T-helper 9 cell (primary cell): ENCODE measurements at places on chromosomes 2 and 18.

DNA sequence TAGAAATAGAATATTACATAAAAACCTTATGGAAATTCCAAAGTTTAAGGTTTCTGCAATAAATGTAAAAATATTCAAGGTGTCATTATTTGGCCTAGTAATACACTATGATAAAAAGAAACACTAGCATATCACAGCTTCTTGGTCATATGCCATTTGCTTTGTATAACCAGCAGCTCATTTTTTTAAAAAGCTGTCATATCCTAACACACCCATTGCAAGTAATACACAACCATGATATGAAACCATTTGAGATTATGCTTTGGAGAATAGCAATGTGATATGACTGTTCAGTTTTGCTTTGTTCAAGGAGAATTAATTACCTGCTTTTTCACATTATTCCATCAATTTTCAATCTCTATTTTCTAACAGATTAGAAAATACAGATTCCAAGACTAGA lies 149.0 kb downstream of the IKZF2 start:
- no peak for DNase-seq

- DNase-seq: no peak
Observed at GRCh38 chr18:73458186-73458964, 590.6 kb upstream of the NETO1 start.

GRCh38 chr18:30957066-30957465 lies 85.5 kb downstream of the DSC3 start:
- DNase-seq: no peak

DNA sequence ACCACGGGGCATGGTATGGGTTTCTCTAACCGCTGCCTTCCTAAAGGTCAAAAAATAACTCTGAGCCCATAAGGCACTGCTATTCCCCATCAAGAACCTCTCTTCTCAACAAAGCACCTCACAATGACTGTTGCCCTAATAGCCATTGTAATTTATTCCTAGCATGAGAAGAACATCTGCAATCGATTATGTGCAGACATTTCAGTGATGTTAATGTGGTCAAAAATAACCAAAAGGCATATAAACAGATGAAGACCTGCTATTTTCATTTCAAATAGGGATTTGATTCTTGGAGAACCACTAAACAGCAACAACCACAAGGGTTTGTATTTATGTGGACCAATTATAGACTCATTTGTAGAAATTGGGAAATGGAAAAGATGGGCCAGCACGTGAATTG lies 356.6 kb downstream of the FBXO15 start:
- no peak for DNase-seq

- DNase-seq: no peak
Observed at GRCh38 chr2:98445177-98445682, 572 bp downstream of the INPP4A start.

DNA sequence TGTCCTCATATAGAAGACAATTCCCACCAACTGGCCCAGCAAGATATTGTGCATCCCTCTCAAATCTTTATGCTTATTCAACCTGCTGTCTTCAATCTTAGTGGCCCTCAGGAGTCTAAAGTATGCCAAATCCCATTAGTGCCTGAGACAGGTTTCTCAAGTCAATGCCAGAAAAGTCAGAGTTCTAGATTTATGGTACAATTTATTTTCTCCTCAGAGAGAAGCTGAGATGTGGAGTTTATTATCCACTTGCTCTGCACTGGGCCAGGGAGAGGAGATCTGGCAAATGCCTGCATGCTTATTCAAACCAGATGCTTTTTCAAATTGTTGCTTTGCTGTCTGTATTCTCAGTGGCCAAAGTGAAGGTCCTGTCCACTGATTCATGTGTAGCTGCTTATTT lies 825.2 kb downstream of the METTL4 start:
- no peak for DNase-seq

DNA sequence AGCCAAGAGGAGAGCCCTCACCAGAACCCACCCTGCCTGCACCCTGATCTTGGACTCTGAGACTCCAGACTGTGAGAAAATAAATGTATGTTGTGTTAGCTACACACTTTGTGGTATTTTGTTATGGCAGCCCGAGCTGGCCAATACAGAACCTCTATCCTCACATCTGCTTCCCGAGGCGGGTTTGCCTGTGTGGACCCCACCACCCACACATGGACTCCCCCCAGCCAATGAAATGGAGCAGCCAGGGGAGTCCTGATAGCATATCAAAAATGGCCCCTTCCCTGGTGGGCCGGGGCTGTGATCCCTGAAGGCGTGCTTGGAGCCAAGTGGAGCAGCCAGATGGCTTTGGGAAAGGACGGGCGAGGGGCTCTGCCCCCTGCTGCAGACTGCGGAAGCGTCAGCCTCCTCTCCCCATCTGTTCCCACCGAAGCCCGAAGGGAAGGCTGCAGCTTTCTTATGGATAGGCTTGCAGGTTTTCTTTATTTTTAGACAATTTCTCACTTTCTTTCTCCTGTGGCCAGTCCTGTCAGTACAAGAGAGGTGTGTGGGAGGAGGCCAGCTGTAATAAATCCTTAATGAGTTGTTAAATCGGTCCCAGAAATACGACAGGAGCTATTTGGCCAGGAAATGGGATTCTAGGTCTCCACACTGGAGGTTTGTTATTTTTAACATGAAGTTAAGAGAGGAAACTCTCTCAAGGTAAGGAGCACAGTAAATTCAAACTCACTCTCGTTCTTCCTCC lies 34.4 kb downstream of the TEX51 start:
- DNase-seq: no peak

DNA sequence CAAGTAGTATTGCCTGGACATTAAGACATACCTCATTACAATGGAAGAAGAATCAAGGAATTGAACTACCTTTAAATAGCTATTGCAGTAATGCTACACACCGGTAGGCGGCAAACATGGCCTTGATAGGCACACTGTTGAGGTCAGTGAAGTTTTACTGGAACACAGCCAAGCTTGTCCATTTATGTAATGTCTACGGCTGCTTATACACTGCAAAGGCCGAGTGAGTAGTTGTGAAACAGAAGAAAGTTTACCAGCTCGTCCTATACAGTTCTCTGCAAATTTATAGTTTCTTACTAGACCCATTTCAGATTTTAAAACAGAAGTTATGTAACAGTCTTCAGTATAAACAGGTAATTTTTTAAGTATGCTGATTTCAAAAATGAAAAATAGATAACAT lies 38.8 kb downstream of the PPP4R1 start:
- DNase-seq: no peak

- no peak for DNase-seq
Observed at GRCh38 chr18:7598167-7599047, 31.3 kb downstream of the PTPRM start.

DNA sequence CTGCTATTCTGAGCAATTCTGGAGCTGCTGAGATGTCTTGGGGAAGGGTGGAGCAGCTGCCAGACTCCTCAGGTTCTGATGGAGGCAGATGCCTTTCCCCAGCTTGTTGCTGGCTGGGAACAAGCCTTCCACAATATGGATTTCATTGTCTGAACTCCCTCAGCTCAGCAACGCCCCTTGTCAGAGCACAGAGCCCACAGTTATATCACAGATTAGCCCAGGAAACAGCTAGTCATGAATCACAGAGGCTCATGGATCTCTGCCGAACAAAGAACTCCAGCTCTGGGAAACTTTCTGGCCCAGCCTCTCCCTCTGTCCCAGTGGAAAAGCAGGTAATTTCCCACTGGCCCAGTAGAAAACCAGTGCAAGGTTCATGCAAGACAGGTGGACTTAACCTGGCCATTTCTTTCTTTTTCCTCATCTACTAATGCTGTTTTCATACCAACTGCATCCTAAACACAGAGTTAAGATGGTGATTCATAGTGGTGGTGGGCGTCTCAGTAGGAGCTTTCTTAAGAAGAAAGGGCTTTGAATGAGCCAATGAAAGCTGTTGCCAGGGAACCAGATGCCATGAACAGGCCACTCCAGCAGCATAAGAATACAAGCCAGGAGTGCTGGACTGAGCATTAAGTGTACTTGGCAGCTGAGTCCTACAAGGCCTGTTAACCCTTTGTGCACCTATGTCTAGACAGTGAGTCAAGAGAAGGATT lies 8.7 kb upstream of the KIAA2012 start:
- no peak for DNase-seq

- no peak for DNase-seq
Observed at GRCh38 chr2:215870986-215871385, 142.4 kb downstream of the MREG start.

- no peak for DNase-seq
Observed at GRCh38 chr2:72695676-72696075, 130.2 kb downstream of the EXOC6B start.

GRCh38 chr18:50461251-50461650 lies 86.4 kb downstream of the SKA1 start:
- no peak for DNase-seq

- DNase-seq: no peak
Observed at GRCh38 chr2:105910497-105911238, 166.0 kb downstream of the NCK2 start.

GRCh38 chr2:170213651-170214050 lies 35.7 kb downstream of the MYO3B start:
- DNase-seq: no peak

GRCh38 chr2:46570396-46570795 lies 91.0 kb downstream of the TMEM247 start:
- DNase-seq: no peak

DNA sequence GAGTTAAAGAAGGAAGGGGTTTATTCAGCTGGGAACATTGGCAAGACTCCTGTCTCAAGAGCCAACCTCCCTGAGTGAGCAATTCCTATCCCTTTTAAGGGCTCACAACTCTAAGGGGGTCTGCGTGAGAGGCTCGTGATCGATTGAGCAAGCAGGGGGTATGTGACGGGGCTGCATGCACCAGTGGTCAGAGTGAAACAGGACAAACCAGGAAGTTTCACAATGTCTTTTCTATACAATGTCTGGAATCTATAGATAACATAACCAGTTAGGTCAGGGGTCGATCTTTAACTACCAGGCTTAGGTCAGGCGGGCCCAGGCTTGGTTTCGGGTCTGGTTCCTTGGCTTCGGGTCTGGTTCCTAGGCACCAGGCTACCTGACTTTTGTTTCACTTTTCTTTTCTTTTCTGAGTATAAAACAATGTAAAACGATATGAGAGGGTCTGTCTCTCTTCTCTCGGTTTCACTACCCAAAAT lies 30.1 kb upstream of the LIPG start:
- DNase-seq: no peak

- no peak for DNase-seq
Observed at GRCh38 chr2:231187736-231188505, 10.5 kb upstream of the ARMC9 start.

- DNase-seq: no peak
Observed at GRCh38 chr2:44275927-44276303, 635 bp downstream of the SLC3A1 start.

GRCh38 chr2:106156305-106157296 lies 37.5 kb downstream of the UXS1 start:
- no peak for DNase-seq

DNA sequence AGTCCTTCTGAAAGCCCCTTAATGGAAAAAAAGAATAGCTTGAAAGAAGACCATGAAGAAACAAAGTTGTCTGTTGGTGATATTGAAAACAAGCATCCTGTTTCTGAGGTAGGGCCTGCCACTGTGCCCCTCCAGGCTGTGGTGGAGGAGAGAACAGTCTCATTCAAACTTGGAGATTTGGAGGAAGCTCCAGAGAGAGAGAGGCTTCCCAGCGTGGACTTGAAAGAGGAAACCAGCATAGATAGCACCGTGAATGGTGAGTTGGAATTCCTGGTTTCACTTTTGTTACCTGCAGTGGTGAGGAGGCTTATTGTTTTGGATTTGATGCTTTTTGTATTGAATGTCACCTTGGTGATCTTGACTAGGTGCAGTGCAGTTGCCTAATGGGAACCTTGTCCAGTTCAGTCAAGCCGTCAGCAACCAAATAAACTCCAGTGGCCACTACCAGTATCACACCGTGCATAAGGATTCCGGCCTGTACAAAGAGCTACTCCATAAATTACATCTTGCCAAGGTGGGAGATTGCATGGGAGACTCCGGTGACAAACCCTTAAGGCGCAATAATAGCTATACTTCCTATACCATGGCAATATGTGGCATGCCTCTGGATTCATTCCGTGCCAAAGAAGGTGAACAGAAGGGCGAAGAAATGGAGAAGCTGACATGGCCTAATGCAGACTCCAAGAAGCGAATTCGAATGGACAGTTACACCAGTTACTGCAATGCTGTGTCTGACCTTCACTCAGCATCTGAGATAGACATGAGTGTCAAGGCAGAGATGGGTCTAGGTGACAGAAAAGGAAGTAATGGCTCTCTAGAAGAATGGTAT lies 13.3 kb downstream of the SLC20A1 start:
- DNase-seq: no peak

DNA sequence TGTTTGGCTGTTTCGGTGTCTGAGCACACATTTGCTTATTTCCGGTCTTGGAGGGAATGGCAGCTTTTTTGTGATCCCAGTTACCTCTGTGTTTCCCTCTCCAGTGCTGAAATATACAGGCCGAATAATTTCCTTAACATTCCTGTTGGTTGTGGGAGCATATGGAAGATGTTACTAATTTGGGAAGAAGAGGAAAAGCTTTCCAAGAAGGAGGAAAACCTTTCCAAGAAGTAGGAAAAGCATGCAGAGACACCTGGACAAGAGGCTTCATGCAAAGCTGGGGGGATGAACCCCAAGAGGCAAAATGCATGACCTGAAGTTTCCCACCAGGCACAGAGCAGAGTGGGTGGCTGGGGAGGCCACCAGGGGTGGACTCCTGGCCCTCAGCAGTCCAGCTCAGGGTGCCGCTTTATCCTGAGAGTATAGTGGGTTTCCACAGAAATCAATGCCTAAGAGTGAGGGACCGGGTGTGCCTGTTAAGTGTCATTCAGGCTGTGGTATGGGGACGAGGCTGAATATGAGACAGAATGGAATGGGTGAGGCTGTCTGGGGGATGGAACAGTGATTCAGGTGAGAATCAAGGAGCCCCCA lies 25.5 kb upstream of the GNAL start:
- no peak for DNase-seq

DNA sequence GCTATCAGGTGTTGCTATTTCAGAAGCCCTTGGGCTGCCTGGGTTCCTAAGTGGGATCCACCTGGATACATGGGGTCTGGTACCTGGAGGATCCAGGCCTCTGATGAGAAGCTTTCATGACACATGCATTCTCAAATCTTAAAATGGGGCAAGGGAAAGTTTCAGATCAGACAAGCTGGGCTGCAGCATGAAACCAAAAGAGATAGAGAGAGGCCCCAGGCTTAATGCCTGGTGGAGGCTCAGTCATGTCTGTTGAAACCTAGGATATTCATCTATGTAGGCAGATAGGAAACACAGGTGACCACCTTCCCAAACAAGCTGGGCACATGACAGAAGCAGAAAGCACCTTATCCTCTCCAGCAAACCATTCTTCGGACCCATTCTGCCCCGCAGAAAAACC lies 18.8 kb upstream of the PLB1 start:
- DNase-seq: no peak

- DNase-seq: no peak
Observed at GRCh38 chr18:45521136-45521535, 94.1 kb upstream of the SLC14A2 start.

GRCh38 chr2:4219571-4219970 lies 516.2 kb downstream of the DCDC2C start:
- DNase-seq: no peak

DNA sequence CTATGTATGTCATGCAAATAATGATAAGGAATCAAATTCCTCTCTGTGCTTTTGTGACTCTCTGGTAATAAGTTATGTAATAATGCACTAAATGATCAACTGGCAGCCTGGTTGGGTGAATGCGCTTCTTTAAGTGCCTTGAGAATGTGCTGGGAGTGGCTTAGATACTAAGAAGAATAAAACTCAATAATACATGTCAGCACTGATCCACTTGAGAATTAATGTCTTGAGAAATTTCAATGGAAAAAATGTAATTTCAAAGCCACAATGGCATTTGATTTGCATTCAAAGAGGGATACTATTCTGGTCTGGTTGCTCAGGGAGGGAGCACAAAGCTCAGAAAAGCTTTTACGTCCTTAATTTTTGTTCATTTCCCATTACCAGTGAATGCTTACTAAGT lies 137.7 kb upstream of the MMADHC start:
- DNase-seq: no peak
